ENCODE measurements at places on chromosomes 16 and 17.

- DNase-seq = no peak
These were observed 46.9 kb downstream of the TK2 start for GRCh38 chr16:66503030-66503429.

DNA sequence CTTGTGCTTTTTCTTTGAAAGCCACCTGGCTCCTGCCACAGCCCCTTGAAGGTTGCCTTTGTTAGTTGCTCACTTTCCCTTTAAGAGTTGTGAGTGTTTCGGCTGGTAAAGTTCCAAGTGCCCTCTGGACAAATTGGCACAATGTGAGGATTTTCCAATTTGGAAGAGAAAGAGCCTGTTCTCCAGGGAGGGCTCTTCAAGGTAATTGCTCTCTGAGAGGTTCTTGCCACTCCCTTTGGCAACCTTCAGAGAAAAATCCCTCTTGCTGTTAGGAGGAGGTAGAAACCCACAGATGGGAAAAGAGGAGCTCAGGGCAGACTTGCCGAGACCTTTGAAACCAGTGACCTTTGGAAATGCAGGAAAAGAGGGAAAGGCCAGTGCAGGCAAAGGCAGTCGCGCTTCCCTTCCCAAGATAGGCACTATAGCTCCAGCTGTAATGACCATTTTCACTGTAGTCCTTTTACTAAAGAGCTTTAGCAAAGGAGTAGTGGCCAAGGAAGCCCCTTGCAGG lies 49.0 kb upstream of the AKAP1 start:
- DNase-seq = no peak

DNA sequence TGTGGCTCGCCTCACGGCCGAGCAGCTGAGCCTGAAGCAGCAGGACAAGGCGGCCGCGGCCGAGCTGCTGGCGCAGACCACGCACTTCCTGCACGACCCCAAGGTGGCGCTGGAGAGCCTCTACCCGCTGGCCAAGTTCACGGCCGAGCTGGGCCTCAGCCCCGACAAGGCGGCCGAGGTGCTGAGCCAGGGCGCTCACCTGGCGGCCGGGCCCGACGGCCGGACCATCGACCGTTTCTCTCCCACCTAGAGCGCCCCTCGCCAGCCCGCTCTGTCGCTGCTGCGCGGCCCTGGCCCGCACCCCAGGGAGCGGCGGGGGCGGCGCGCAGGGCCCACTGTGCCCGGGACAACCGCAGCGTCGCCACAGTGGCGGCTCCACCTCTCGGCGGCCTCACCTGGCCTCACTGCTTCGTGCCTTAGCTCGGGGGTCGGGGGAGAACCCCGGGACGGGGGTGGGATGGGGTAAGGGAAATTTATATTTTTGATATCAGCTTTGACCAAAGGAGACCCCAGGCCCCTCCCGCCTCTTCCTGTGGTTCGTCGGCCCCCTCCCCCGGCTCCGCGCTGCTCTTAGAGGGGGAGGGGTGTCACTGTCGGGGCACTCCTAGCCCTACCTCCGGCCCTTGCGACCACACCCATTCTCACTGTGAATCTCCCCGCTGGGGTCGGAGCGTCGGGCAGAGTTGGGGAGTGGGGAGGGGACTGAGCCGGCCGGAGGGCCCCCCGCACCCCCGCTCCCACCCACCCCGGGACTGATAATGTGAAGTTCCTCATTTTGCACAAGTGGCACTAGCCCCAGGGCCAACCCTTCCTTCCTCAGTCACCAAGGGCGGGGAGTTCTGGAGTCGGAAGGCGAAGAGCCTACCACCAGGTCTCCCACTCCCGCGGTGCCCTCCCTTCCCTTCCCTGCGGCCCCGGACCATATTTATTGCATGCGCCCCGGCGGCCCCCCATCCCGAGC lies 4.0 kb downstream of the HIC1 start:
- no peak for DNase-seq

DNA sequence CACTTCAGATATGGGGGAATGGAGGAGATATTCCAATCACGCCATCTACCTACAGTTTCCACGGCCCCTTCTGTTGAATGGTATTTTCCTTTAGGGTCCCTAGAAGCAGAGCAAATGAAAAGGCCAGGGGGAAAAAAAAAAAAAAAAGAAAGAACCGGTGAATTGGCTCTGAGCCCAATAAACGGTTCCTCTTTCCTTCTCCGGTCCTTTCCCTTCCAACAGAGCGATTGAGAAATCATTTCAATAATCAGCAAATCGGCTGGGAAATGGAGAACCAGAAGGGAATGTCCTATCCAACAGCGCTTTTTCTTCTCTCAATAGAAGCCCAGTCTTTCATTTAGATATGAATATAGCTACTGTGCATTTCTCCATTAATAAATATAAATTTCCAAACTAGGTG lies 26.8 kb upstream of the HOXB13 start:
- no peak for DNase-seq

DNA sequence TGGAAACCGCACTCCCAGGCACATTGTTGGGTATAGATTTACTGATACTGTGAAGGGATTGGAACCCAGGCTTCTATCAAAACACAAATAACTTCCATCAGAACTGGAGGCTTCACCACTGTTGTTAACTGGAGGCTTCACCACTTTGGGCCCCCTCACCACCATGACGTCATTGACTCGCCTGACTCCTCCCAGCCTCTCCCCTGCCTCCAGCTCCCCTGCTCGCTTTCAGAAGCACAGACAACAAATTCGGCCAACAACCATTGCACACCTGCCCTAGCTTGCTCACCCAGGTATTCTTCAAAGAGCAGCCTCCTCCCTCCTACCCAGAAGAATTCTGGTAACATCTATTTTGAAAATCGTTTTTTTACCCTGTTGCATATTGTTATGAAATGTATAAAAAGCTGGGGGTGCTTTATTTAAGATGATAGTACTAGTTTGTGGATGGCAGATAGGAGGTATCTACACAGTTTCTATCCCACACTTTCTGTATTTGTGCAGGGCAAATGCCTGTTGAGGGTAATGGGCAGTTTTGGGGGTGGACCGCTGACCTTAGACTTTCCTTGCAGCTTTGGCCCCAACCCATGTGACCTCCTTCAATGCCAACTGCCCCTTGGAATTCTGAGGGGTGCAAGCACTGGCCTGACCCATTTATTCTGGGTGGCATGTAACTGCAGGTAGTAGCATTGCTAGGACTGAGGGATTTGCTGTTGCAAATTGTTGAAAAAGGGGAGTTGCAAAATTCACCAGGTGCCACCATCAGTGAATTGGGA lies 54.1 kb downstream of the HLF start:
- DNase-seq = no peak

DNA sequence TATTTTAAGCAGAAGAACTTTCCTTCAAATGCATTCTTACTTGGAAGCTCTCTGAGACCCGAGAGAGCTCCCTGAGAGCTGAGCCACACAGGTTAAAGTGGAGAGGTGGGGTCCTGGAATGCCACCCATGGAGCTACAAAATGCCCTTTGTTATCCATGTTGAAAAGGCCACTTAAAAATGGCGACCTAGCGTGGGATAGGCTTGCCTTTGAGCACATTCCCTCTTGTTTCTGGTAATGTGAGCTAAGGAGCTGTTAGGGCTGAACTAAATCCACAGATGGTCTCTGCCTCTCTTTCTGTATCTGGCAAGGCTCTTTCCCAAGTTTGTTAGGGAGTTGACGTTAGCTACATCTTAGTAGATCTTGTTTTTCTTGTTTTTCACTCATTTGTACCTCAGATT lies 171.6 kb downstream of the SNX29 start:
- no peak for DNase-seq

DNA sequence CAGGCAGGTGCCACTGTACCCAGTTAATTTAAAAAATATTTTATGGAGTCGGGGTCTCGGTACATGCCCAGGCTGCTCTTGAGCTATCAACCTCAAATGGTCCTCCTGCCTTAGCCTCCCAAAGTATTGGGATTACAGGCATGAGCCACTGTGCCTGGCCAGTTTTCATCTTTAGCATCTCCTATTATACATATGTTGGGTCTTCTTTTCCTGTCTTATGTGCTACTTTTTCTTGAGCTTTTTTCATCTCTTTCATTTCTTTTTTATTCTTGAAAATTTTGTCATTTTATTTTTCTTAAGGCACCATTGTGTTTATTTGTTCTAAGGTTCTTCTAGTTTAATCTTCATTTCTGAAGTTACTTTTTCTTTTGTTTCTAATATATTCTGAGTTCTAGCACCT lies 20.7 kb downstream of the BANP start:
- peak; percentile 18 for DNase-seq

- DNase-seq = peak; percentile 32
These were observed 137.5 kb downstream of the SOCS1 start for GRCh38 chr16:11118479-11118878.

DNA sequence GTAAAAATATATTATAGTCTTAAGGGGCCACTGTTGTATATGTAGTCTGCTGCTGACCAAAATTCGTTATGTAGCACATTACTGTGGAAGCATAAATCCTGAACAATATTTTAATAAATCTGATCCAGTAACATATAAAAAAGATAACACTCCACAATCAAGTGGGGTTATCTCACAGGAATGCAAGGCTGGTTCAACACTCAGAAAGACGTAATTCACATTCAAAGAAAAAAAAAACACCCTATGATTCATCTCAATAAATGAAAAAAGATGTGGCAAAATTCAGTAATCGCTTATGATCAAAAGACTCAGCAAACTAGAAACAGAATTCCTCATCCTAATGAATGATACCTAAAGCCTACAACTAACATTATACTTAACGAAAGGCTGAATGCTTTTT lies 47.8 kb downstream of the CREBBP start:
- DNase-seq = no peak

- DNase-seq = no peak
These were observed 17.2 kb downstream of the CASKIN2 start for GRCh38 chr17:75498039-75498725.

DNA sequence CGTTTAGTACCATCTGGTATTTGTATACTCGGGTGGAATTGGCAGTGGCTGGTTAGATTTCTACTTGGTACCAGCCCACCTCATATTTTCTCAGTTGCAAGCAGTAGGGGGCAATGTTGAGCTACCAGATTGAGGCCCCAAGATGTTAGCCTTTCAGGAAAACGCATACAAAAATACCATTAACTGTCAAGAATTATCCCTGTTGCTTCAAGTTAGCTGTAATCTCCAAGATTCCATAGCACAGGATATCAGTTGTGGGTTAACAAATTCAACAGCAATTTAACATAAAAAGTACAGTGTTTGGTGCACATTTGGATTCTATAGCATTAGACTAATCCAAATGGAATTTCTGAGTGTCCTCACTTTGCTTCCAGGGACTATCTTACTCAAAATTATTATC lies 188.2 kb downstream of the FTO start:
- peak; percentile 78 for DNase-seq

DNA sequence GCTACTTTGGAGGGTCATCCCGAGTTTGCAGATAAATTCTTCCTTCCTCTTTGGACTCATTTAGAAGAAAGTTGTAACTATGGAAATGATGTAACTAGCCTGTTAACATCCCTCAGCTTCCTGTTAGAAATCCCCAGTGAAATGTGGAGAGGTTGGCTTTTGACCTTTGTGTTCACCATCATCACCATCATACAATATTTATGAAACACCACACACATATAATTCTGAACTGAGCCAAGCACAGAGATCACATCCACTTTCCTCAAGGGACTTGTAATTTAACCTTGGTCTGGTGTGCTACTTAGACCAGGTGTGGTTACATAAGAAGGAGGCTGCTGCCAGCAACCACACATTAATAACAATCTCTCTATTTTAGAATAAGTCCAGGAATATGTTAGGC lies 2.5 kb downstream of the CAPNS2 start:
- DNase-seq = no peak

DNA sequence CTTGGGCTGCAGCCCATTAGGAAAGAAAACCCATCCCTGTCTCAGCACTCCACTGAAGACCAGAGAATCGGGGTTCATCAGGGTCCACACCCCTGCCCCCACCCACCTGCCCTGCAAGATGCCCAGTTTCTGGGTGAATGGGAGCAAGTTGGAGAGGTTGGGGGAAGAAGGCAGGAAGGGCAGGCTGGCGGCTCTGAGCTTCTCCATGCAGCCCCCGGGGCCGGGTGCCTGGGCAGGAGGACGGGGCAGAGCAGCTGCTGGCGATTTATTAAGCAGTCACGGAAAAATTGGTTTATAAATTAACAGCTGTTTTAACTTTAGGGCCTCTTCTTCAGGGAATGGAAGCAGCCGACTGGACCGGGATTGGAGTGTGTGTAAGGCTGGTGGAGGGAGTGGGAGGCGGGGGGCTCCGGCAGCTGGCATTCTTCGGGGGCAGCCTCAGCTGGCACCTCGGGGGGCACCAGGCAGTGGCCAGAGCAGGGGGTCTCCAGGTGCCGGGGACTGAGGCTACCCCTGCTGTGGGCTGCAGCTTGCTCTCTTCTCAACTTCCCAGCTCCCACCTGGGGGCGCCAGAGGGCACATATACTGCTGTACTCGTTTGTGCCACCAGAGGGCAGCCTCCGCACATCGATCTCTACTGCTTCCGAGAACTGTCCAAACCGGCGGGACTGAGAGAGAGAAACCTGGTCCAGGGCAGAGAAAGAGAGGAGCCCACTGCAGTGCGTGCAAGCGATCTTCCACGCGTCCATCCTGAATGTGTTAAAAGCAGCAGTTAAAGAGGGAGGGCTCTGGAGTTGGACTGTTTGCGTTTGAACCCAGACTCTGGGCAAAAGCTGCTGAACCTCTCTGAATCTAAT lies 5.0 kb upstream of the PPP1R1B start:
- DNase-seq = peak; percentile 91

DNA sequence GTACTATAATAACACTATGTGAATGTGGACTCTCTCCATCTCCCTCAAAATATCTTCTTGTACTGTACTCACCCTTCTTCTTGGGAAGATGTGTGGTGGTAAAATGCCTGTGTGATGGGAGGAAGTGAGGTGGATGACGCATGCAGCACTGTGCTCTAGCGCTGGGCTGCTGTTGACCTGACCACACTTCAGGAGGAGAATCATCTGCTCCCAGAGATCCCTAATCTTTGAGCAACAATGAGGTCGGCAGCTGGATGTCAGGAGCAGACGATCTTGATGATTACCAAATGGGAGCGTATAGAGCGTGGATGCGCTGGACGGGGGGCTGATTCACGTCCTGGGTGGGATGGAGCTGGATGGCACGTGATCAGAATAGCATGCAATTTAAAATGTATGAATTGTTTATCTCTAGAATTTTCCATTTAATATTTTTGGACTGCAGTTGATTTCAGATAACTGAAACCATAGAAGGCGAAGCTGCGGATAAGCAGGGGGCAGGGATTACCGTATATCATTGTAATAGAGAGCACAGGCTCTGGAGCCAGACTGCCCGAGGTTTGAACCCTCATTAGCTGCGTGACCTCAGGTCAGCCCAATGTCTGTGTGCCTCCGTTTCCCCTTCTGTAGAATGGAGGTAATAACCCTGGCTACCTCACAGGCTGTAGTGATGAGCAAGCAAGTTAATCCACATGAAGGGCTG lies 23.7 kb upstream of the CYLD start:
- no peak for DNase-seq

DNA sequence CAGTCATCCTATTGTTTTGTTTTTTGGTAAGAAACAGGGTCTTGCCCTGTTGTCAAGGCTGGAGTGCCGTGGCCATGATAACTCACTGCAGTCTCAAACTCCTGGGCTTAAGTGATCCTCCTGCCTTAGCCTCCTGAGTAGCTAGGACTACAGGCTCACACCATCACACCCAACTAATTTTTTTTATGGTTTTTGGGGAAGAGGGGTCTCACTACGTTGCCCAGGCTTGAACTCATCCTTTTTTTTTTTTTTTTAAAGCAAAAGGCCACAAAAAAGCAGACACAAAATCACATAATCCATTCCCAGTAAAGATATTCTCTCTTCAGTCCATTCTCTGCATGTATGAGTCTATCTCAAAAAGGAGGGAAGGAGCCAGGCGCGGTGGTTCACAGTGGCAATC lies 5.5 kb downstream of the SPAG9 start:
- DNase-seq = no peak
